Placental pericyte (primary cell): ENCODE measurements at places on chromosomes 11 and 22. TPM values are rescaled to one million over a fixed set of nuclear protein-coding genes. Genes with fewer than 3 reads are reported as not detected.

The TRIM29 gene
- 0.44 and 0.57 TPM in 2 replicates for total RNA-seq

The OR8D1 gene
- total RNA-seq: not detected in 2 replicates

The INSC gene
- total RNA-seq: 1.9 TPM in 1 of 2 replicates, not detected in the other

The CRYAB gene
- 0.66 and 2.4 TPM in 2 replicates for total RNA-seq

The OR2AG2 gene
- total RNA-seq: 1.6 TPM in 1 of 2 replicates, not detected in the other
